NCI-H345 (cell line): ENCODE measurements at places on chromosomes 12 and 14.

DNA sequence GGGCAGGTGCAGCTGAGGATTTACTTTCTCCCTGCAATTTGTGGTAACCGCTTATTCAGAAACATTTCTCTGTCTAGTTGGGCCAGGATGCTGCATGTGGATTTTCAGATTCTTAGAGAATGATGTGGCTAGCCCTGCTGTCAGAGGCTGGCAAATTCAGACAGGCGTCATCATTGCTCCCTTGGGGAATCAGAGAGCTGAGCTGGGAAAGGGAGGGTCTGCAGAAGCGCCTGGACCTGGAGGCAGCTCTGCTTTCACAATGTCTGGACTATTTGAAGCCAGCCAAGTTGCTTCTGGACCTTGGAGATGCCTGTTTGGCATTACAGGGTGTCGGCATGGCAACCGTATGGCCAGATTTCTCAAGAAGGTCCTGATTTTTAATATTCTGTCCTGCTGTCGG is 3.4 kb downstream of the GALNT16 start:
- DNase-seq: no peak

DNA sequence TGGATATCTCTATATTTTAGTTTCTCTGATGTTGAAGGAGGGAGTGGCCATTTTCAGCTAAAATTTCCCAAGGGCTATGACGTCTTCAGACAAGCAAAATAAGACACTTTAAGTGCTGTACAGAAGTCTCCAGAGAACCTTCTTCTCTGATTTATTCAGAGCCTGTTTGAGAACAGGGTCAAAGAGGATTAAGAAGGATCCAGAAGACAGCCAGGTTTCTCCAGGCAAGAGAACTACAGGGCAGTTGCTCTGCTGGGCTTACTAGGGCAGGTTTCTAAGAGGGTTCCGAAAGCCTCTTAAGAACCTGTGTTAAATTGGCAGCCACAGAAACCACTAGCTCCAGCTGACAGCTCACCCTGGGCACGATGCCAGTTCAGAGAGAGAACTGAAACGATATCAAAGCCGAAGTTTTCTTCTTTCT is 1.2 kb downstream of the MGP start:
- peak; percentile 78 for DNase-seq

DNA sequence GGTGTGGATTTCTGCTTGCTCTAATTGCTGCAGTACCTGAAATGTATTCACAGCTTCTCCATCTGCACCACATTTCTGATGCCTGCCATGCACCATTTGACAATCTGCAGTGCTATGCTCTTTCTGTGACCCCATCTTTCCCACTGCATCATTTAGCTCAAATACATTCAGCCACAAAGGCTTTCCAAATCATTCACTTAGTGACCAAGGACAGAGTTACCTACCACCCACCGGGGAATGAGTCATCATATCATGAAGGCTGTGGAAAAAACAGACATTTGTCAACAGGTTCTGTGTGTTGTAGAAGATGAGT is 465.5 kb upstream of the ATP2B1 start:
- peak; percentile 39 for DNase-seq

GRCh38 chr12:7042842-7043241 is 17.7 kb upstream of the C1S start:
- DNase-seq: peak; percentile 2

DNA sequence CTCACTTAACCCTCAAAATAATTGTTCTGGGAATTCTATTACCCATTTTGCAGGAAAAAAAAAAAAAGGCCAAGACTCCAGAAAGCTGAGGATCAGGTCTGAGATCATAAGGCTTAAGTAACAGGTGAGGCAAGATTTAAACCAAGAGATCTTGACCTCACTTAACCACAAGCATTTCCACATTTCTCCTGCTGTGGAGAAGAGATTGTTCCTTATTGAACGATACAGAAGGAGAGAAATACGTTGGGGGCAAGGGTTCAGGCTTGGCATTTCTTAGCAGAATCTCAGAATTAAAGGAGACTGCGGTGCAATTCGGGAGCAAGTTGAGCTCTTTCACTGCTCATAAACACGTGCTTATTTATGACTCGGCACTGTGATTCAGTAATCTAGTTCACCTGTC is 885.3 kb upstream of the TMEM132C start:
- DNase-seq: no peak

DNA sequence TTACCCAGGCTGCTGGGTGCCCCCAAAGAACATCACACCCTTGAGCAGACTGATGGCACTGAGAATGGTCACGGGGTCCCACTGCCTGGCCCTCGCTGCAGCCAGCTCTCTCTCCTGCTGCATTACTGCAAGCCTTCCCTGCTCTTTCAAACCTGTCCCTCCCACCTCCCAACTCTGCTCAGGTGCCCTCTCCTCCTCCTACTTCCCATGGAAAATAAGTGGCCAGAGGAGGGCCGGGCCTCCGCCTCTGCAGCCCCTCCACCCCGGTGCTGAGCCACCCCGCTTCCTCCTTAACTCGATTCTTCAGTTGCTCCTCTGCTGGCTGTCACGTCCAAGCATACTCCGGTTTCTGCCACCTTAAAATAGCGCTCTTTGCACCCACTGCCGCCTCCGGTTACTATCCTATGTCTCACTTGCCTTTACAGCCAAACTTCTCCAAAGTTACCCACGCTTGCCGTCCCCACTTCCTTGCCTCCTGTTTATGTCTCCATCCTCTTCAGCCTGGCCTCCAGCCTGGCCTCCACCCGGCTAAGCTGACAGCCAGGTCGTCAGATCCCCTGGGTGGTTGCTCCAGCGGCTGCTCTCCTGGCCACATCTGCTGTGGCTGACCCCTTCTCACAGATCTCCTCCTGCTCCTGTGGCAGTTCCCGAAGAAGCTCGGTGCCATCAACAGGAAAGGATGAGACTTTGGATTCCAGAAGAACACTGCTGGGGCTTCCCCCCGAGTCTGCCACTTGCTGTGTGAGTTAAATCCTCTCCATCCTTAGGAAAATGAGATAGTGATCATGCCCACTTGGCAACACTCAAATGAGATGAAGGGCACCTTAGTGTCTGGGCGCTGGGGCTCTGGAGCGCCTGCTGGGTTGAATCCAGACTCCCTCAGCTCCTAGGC is 7.7 kb downstream of the SMIM41 start:
- no peak for DNase-seq

DNA sequence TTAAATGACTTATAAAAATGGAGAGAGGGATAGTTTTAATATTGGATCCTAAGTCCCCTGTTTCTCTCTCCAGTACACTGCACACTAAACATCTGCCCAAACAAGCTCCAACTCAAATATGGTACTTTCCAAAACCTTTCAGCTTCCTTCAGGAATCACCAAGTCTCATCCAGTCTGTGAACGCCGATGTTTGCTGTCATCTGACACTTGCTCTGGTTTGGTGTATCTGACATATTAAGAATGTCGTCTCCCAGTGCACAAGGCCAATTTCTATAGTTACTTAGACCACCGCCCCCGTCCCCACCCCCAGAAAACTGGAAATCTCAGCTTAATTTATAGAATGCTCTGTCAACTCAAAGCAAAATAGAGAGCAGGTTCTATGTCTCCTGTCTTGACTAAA is 5.0 kb upstream of the MGP start:
- DNase-seq: no peak

- DNase-seq: no peak
These were observed 38.7 kb downstream of the FAR2 start for GRCh38 chr12:29187756-29188155.

DNA sequence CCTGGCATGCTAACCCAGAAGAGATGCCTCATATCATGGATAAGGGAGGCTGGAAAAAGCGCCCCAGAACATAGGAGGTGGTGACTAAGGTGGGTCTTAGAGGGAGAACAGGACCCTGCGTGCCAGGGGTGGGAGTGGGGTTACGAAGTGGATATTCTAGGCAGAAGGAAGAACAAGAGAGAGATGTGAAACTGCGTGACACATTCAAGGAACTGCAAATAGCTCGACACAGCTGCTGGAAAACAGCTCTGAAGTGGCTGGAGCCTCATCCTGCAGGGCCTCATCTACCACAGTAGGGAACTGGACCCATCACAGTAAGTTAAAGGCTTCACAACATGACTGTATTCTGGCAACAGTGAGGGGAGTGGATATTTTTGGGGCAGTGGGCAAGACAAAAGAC is 61.1 kb downstream of the RNF34 start:
- no peak for DNase-seq

DNA sequence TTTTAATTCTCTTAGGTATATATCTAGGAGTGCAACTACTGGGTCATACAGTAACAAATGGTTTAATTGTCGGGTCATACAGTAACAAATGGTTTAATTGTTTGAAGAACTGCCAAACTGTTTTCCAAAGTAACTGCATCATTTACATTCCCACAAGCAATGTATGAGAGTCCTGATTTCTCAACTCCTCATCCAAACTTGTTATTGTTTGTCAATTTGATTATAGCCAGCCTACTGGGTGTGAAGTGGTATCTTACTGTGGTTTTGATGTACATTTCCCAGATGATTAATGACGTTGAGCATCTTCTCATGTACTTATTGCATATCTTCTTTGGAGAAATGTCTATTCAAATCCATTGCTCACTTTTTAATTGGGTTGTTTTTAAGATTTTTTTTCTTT is 67.6 kb upstream of the CFL2 start:
- DNase-seq: no peak

- DNase-seq: peak; percentile 65
These were observed 183.6 kb upstream of the PZP start for GRCh38 chr12:9391815-9392214.

DNA sequence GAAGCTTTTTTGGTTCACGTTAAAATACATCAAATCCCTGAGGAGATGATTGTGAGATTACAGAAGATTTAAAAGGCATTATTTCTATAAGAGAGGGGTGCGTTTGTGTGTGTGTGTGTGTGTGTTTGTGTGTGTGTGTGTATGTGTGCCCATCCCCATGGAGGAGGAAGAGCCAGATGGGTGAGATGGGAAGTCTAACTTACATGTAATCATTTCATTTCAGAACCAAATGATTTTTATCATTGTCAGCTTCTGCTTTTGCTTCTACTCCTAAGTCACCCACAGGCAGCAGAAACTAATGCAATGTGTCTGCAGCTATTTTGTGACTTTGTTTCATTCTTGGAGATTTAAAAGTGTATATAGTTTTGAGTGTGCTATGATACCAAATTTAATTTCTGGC is 68.7 kb downstream of the SLC4A8 start:
- DNase-seq: no peak

- no peak for DNase-seq
These were observed 9.1 kb downstream of the BORCS5 start for GRCh38 chr12:12365931-12366431.

DNA sequence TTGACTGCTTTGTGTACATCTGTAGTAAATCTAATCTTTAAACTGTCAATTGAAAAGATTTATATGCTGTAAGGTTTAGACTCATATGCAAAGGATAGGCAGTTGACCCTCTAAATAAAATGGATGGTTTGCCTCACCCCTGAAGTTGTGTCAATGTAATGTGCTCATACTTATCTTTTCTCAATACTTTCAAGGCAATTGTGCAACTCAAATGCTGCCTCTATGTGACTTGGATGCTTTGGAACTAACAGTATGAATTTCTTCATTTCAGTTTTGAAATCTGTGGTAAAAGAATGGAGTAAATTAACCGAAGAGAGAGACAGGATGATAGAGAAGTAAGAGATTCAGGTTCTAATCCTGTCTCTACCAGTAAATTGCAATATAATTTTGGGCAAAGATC is 9.7 kb downstream of the PDE6H start:
- DNase-seq: no peak

DNA sequence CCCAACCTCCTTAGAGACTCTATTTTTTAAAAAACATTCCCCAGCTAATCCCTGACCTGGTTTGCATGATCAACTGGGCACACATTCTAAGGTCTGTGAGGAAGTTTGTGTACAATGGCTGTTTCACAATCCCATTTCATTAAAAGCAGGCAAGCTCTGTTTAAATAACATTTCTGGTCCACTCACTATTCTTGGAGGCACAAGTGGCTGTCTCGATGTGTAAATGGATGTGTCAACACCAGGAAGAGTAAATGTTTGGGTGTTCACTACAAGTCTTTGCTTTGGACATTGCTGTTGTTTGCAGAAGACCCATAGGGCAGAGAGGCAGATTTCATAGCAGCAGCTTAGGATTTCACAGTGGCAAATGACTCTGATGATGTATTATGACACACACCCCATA is 98.3 kb downstream of the PDZRN4 start:
- peak; percentile 44 for DNase-seq

DNA sequence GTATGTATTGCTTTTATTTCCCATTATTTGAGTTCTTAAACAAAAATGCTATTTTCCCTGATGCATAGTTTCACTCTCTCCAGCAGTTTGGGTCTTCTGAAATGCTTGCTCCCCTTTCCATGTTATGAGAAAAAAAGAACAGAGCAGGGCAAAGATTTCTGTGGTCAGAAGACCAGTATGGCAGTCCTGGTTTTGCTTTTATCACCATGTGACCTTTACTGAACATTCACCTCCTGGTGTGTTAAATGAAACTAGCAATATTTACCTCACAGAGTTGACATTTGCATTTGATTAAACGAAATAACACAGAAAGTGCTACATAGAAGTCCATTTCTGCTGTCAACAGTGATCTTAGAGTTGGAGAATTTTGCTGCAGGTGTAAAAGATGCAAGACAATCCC is 141.0 kb upstream of the G2E3 start:
- no peak for DNase-seq
